ENCODE measurements at places on chromosomes 16 and 17. TPM values are rescaled to one million over a fixed set of nuclear protein-coding genes. Genes with fewer than 3 reads are reported as not detected.

GRCh38 chr16:80058214-80058613, 457.7 kb upstream of the MAF start:
- DNase-seq: no peak

DNA sequence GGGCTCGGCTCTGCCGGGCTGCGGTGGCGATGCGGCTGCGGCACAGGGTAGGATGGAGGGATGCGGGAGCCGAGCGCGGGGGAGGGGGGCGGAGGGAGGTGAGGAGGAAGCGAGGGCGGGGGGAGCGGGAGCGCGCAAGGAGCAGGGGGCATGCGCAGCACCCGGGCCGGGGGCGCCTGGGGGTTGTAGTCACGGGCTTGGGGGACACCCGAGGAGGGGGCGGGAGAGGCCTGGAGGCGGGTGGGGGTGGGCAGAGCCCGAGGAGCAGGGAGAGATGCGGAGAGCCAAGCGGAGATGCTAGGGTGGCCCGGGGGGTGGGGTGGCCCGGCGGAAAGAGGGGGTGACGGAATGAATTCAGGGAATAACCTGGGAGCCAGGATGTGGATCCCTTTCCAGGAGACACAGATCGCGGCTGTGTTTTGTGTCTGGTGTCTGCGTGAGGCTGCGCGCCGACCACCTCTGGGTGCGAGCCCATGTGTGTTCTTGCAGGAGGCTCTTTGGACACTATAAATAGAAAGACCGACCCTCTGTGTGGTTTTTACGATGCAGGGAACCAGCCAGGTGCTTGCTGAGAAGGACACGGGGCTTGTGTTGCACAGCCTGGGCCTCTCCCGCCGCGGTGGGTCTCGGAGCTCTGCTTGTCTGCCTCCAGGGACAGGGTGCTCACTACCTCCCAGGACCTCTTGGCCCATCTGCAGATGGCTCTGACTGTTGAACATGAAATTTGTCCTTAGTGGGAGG, at the start of gene STX1B:
TSS of gene STX1B (minus strand) at position 54 of the 741 bp plus-strand sequence. CDS start 242 bp downstream, outside the sequence.
- DNase-seq: no peak

GRCh38 chr17:79741751-79742588, 11.2 kb downstream of the ENPP7 start:
- DNase-seq: peak; percentile 53

Gene LASP1
- total RNA-seq: 145 TPM

GRCh38 chr16:67833030-67833414, 9.1 kb upstream of the THAP11 start:
- no peak for DNase-seq

Gene PIK3R5
- 28.6 TPM for total RNA-seq

Gene SOST
- not detected for total RNA-seq

GRCh38 chr16:165539-166374, at the start of gene HBM:
TSS of gene HBM (plus strand) at chr16:165978. CDS start at chr16:165998, 20 bp downstream.
- no peak for DNase-seq

Gene PPL
- 53.1 TPM for total RNA-seq

GRCh38 chr16:56450275-56450985, 702 bp downstream of the NUDT21 start:
- DNase-seq: no peak

Gene SOX9
- total RNA-seq: 3.0 TPM

GRCh38 chr17:32771396-32771795, 105.5 kb downstream of the MYO1D start:
- no peak for DNase-seq

GRCh38 chr16:245105-245504, 10.5 kb downstream of the FAM234A start:
- no peak for DNase-seq

Gene ABCA8
- total RNA-seq: 46.2 TPM

Gene TBC1D3
- total RNA-seq: not detected

Gene SMCR8
- 16.4 TPM for total RNA-seq

Gene COPZ2
- 97.9 TPM for total RNA-seq

Gene MMP2
- 459 TPM for total RNA-seq

GRCh38 chr16:80299416-80299815, 241.4 kb upstream of the DYNLRB2 start:
- DNase-seq: no peak

- DNase-seq: no peak
Observed at GRCh38 chr16:88048985-88049384, 97.8 kb downstream of the BANP start.

Gene CNGB1
- not detected for total RNA-seq

GRCh38 chr17:74431568-74432423, at the start of gene GPRC5C:
TSS of gene GPRC5C (plus strand) at chr17:74432088. CDS start at chr17:74439777, 7,689 bp downstream.
- peak; percentile 90 for DNase-seq

DNA sequence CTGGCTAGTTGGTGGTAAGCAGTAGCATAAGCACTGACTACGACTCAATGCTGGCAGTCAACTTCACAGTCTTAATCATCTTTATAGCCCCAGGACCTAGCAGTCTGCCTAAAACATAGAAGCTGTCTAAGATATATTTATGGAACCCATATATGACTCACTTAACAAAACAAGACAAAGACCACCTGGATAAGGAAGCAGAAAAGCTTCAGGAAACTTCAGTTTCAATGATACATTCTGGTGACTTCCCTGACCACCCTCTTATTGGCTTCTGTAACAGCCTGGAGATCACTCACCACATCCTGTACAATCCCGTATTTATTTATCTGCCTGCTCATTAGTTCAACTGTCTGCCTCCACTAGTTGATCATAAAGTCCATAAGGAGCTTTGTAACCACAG, 95.5 kb downstream of the PMP22 start:
- no peak for DNase-seq

DNA sequence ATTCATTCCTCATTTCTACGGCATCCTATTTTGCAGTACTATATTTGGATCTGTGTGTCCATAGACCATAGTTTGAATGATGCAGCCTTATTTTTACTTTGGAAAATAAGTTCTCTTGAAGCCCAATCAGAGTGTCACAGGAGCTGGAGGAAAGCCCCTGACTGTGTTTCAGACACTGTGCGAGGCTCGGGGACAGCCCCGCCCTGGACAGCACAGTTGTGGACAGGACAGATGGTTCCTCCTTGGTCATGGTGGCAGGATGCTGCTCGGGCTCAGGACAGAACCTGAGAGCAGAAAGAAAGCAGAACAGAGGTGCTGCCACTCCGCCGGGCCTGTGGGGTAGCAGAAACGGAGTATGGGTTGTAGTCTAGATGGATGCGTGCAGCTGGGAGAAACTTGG, 22.9 kb downstream of the BANP start:
- DNase-seq: no peak

DNA sequence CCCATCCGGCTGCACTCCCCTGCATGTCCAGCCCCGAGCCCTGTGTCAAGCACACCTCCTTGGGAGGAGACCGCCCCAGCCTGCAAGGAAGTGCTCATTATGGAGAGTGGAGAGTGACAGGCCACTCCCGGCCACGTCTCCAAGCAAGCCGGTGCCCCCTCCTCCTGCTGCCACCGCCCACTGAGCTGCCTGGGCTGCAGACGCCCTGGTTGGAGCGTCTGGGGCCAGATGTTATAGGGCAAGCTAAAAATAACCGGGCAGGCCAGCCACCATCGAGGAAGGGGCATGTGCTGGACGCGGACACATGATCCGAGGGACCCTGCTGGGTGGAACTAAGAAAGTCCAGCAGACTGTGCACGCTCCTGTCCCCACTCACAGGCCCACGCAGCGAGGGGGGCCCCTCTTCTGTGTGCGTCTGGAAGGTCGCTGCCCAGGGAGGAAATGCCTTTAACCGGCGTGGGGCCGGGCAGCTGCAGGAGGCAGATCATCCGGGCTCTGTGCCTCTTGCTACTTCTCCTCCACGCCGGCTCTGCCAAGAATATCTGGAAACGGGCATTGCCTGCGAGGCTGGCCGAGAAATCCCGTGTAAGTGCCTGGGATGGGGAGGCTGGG, at the start of gene WFDC1:
TSS of gene WFDC1 (plus strand) at position 348 of the 612 bp plus-strand sequence. CDS start at position 442, 94 bp downstream.
- DNase-seq: no peak

DNA sequence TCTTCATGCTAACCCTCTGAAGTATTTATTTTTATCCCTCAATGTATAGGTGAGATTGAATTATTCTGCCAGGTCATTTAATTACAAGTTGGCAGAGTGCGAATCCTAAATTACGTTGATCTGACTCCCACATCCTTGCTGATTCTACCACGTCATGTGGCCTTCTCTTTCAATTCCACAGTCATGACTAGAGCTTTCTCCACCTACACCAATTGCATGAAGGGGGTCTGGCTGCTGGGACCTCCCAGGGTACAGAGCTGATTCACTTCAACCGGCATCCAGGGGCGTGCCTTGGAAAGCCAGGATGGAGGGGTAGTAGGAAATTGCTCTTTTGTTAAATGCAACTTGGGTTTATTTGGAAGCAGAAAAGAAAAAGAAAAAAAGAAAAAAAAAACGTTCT, 41.1 kb upstream of the CDH13 start:
- no peak for DNase-seq
